ENCODE measurements at places on chromosomes 3 and 15.

- no peak for DNase-seq
Measured at GRCh38 chr3:179398574-179399231, 51.2 kb downstream of the MFN1 start.

DNA sequence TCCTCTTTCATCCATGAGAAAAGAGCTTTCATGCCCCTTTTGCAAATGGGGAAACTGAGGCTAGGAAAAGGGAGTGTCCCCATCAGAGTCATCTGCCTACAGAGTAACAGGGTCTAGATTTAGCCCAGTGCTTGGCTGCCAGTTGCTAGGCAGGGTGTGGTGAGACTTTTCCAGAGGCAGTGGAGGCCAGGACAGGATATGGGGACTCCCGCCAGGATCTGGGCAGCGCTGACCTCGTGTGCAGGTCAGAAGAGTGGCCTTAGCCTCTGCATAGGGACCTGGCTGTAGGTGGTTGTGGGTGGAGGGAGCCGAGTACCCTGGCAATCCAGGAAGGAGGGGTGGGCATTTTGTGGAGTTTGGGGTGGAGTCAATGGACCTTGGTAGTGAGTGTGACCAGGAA is 4.2 kb downstream of the PLXNA1 start:
- no peak for DNase-seq

GRCh38 chr3:43884581-43884980 is 193.8 kb downstream of the ABHD5 start:
- no peak for DNase-seq

- DNase-seq: no peak
Measured at GRCh38 chr3:123105201-123106189, 38.7 kb downstream of the PDIA5 start.

DNA sequence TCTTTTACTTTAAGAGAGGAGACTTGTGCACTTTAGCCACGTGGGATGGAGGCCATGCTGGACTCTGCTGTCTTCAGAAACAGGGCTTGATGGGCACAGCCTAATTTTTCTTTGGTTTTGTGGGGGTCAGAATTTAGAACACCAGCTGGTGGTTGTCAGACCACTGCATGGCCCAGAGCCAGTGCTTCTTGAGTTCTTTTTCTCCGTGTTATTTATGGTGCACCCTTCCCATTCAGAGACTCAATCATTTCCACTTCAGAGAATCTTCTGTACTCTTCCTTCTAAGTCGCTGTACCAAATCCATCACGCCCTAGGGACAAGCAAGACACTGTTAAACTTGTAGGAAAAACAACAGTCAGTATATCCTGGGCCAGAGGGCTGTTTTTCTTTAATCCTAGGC is 20.1 kb downstream of the PRR23A start:
- DNase-seq: no peak

DNA sequence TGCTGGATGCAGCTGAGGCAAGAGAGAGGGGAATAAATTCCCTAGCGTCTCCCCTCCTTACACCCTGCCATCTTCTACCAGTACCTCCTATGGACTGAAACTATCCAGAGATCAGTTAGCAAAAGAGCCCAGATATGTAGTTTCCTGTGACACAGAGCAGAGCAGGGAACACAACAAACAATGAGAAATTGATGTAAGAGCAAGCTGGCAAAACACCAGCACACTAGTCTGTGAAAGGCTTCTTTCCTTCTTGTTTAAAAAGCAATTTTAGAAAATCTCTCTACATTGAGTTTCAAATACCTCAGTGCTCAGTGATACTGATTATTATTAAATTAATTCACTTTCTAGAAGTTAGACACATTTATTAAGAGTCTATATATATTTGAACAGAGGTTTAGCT is 215.6 kb upstream of the AZI2 start:
- DNase-seq: no peak

DNA sequence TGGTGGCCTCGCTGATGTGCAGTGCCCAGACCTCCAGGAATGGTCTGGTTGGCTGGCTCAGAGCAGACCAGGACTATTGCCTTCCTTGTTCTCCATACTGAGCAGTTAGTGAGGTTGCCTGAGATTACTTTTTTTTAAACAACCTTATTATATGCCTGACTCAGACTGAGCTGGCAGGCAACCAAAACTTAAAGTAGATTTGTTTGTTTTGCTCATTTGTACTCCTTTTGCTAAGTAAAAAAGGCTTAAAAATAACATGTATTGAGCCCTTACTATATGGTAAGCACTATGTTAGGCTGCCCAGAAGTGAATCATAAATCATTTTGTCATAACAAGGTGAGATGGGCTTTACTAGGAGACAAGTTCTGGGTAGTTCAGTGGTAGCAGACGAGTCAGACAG is 92.4 kb downstream of the GHSR start:
- DNase-seq: no peak

- no peak for DNase-seq
Measured at GRCh38 chr3:127216415-127217261, 23.7 kb downstream of the PRR23E start.

- no peak for DNase-seq
Measured at GRCh38 chr15:50315814-50316630, 39.0 kb downstream of the GABPB1 start.

DNA sequence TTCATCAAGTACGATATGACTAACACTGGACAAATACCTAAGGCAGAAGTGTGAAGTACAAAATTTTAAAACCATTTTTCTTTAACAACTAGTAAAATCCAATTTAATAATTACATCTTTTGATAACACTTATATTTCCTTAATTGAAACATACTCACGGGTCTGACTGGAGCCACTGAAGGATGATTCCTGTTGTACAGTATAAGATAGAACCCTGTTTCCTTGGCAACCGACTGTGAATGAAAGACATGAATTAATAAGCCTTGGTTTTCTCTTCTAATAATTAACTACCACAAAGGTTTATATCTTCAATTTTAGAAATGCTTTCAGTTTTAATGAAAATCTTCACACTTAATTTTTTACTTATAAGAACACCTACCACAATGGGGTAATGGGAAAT is 19.4 kb downstream of the DHX36 start:
- no peak for DNase-seq

- no peak for DNase-seq
Measured at GRCh38 chr3:170689893-170690660, 104.2 kb upstream of the SLC7A14 start.

GRCh38 chr3:158920371-158920770 is 118.5 kb downstream of the MFSD1 start:
- DNase-seq: no peak

DNA sequence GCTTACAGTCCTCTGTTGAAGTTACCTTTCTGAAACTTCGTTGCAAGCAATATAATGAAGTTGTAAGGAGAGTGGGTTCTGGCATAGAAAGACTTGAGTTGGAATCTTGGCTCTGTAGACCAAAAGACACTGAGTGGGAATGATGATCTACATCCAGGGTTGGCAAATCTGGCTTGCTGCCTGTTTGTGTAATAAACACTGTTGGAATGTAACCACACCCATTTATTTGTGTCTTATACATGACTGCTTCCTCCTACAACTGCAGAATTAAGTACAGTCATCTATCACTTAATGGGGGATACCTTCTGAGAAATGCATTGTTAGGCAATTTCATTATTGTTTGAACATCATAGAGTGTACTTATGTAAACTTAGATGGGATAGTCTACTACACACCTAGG is 178.4 kb upstream of the SUCLG2 start:
- DNase-seq: no peak

DNA sequence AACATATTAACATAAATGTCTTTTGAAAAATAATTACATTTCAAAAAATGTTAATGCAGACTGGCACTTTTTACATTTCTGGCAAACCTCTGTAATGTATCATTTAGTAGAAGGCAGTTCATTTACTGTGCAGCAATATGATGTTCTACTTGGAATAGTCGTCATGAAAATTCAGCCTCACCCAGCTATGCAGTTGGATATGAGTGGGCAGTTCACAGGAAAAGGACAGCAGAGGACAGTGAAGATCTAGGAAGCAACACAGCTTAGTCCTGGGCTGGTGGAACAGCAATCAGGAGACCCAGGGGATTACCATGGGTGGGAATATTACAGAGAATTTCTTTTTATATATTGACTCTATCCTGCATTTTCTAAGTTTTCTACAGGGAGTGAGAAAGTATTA is 63.6 kb downstream of the ANO10 start:
- no peak for DNase-seq

DNA sequence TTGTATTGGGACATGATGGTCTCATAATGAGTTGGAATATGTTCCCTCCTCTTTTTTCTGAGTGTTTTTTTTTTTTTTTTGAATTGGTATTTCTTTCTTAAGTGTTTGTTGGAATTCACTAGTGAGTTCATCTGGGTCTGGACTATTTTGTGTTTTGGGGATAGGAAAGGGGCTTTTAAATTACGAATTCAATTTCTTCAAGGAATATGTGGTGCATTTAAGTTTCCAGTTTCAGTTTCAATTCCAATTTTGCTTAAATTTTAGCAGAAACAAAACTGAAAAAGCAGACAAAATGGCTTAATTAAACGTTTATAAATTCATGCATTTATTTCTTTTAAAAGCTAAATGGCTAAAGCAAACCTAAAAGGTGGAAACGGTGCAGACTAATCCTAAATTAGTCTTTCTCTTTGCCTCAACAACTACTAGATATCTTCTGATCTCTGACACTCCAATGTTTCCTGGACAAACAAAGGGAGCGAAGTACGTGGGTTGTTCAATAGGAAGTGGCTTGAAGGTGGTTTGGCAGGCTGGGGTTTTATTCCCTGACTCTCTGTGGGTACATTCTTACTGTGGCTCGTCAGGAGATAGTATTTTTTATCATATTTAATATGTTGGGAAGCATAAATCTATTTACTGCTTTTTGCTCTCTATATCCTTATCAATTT is 50.0 kb upstream of the CORO2B start:
- DNase-seq: no peak

DNA sequence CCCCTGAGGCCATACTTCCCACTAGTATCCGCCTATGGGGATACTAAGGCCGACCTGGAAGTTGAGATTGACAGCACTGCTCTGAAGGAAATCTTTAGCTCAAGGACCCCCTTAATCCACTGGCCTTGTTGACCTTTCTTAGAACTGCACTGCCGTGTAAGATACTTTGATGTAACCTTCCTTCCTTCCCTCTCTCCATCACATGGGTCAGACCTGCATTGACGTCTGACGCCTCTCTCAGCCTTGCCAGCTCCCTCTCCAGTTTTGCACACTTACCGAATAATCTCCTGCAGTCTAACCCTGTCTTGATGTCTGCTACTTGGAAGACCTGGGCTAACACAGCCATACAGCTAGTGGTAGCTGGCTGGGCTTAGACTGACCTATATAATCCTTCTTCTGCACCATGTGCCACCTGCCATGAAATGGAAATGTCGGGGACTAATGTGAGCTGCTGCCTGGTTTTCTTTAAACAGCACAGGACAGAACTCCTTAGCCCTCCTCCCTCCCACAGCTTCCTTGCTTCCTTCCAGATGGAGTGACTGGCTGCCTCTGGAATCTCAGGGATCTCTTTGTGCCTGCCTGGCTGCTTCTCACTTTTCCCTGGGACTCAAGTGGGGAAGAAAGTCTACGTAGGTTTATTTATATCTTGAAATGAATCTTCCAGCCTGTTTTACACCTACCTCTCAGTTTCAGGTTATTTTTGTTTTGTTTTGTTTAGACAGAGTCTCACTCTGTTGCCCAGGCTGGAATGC is 39.2 kb upstream of the HERC1 start:
- DNase-seq: no peak

- no peak for DNase-seq
Measured at GRCh38 chr3:46917257-46917656, 39.7 kb downstream of the PTH1R start.

DNA sequence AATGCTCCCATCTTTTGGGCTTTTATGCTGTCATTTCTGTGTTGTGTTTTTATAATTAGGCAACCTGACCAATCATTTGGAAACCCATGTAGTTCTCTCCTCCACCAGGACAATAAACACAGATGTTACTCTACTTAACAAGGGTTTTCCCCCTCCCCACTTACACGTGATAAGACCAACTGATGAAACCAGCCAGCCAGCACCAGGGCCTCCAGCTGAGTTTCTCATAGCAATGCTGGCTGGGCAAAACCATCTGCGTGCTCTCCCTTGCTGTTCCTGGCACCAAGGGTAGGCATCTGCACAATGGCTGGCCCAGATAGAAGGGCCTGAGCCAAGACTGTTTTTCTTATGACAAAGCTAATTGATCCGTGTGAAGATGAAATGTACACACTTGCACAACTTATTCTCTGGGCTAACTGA is 310.4 kb downstream of the PLCL2 start:
- DNase-seq: no peak

DNA sequence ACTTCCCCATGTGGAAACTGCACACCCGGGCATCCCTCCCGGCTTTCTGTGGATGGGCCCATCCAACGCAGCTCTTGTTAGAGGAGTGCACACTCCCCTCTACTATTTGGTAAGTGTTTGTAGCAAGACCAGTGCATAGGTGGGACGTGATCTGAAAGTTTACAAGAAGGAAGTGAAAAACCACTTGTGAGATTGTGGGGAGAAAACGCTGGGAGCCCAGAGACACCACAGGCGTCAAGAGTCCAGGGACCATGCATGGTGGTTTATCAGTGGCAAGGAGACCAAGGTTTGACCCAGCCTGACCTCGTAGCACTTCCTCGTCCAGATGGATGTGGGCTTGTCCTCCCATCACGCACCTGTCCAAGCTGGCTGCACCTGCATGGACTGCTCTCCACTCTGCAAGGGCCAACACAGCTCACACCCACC is 51.6 kb downstream of the ATP10A start:
- no peak for DNase-seq

DNA sequence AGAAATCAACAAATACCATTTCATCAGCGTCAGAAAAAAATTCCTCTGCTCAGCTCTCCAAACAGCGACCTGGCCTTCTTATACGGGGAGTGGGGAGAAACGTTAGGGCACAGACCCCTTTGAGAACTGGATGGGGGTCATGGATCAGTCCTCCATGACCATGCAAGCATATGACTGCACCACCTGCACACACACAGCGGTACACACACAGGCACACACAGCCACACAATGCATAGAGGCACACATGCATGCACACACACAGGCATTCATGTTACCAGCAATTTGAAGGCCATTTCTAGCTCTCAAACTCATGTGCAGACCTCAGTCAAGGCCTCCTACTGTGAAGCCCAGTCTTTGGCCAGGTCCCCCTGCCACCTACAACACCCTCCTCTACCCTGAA is 50.2 kb downstream of the SLC41A3 start:
- DNase-seq: no peak

DNA sequence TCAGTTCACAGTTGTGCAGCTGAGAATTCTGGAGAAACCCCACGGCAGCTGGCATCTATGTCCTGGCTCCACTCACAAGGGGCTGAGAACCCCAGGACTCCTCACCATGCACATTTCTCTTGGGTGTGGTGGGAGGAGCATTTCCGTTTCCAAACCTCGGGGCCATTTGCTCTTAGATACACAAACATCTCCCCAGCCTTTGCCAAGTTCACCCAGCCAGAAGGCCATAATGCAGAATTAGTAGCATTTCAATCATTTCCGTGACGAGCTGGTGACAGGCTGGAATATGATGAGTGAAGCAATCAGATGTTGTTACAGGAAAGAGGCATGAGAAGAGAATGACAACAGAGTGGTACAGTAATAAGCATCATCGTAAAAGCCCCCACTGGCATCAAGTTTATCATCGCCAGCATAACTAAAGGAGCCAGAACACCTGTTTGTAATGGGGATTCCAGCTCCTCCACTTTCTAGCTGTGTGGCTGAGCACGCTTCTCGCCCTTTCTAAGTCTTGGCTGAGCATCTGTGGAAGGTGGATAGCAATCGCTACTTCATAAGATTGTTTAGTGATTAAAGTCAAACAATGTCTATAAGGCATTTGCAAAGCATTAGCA is 82.0 kb downstream of the LIPC start:
- DNase-seq: no peak

- DNase-seq: no peak
Measured at GRCh38 chr3:187997490-187997889, 156.5 kb upstream of the LPP start.

GRCh38 chr3:45347315-45348000 is 40.9 kb upstream of the LARS2 start:
- DNase-seq: no peak

Data from stimulated activated naive CD4-positive, alpha-beta T cell treated with Interleukin-2 at 50 U/mL for 16 hours (primary cell).